ENCODE measurements at places on chromosomes 2 and 18.

DNA sequence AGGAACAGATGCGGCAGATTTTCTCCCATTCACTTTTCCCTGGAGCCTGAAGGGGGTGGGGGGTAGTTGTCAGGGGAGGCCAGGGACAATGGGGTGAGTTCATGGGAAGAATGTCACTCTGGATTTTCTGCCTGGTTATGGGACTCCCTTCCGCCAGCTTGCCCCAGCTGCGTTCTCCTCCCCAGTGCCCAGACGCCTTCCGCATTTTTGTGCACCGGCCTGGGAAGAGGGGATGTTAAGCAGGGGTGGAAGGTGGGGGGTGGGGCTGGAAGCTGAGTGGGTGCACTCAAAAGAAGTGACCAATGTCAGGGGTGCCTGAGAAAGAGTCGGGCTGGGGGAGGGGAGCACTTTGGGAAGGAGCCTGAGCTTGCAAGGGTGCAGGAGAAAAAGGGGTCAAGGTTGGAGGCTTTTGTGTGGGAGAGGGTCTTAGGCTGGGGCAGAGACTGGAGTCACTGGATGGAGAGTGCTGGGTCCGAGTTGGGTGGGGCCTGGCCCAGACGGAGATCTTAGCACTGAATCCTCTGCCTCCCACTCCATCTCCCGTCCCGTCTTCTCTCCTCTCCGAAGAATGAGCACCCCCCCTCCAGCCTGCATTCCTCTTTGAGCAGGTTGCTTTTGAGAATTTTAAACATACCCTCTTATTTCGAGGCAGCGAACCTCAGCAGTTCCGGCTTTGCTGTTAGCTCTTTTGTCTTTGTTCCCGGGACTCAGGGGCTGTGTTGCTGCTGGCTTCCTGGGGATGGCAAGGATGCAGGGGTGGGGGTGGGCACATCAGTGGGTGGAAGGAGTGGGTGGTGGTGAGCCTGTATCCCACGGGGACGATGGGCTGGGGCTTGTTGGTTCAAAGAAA is 2.7 kb downstream of the IGFBP2 start:
- no peak for DNase-seq

GRCh38 chr2:222797261-222797660 is 63.6 kb upstream of the ACSL3 start:
- DNase-seq, result no peak

GRCh38 chr2:216866515-216867095 is 6.7 kb upstream of the TNP1 start:
- DNase-seq, result no peak

- no peak for DNase-seq
These were observed 156.9 kb downstream of the LAMA1 start for GRCh38 chr18:6960656-6961055.

- no peak for DNase-seq
These were observed 898.3 kb downstream of the CPS1 start for GRCh38 chr2:211454679-211455078.

GRCh38 chr18:31356025-31356424 is 20.6 kb upstream of the DSG4 start:
- DNase-seq, result no peak

GRCh38 chr18:13558124-13558523 is 168.2 kb downstream of the FAM210A start:
- peak; percentile 59 for DNase-seq

DNA sequence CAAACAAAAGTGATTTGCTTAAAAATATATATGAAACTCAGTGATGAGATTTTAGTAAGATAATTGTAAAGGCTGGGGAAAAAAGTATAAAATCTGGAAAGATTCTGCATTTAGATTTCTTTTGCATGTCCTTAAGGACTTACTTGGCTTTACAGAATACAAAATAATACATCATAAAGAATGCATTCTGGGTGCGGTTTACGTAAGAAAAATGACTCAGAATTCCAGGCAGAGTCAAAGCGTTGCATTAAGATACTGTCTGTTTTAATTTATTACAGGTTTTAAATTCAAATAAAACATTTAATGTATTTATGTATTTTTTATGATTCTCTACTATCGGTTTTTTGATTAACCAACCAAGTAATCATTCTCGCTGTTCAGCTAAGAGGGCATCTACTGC is 178.0 kb downstream of the SH3BP4 start:
- no peak for DNase-seq

GRCh38 chr2:221166292-221166691 is 405.8 kb downstream of the EPHA4 start:
- DNase-seq, result no peak

Data from GM18507 (cell line).